ENCODE measurements at places on chromosomes 5 and 9. TPM values are rescaled to one million over a fixed set of nuclear protein-coding genes. Genes with fewer than 3 reads are reported as not detected.

NUP214 gene
- 28.8 TPM for total RNA-seq

NEUROG1 gene
- total RNA-seq: not detected

NR5A1 gene
- total RNA-seq: not detected

SPINK5 gene
- 0.28 TPM for total RNA-seq

C5orf46 gene
- not detected for total RNA-seq
